ENCODE measurements at places on chromosomes 3 and 15. TPM values are rescaled to one million over a fixed set of nuclear protein-coding genes. Genes with fewer than 3 reads are reported as not detected.

DNA sequence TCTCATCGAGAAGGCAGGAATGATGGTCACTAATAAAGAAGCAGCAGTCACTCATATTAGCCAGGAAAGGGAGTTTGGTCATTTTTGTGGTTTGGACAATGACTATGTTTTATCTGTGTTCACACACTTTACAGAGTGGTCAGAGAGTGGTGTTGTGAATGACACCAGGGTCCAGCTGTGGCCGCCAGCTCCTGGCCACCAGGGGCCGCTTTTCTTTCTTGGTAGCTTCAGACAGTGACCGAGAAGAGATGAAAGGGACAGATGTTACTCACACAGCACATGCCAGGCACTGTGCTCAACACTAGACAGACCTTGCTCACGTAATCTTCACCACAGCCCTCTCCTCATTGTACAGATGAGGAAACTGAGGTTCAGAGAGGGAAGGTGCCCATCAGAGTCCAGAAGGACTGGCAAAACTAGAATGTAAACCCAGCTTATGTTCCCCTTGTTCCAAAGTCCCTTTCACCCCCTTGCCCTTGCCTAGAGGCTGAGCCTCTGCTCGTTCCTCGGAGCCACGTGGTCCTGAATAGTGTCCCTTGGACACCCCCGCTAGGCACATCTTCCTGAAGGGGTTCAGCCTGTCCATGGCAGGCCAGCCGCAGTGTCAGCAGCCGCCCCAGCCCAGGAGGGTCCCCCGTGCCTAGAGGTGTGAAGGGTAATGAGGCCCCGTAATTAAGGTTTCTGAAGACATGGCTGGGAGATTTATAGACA, 55.6 kb downstream of the CYP11A1 start:
- peaks cover 23% of the 10 kb centered on the region for H3K4me1 ChIP-seq
- no peak overlapping the region for H3K27ac ChIP-seq
- DNase-seq = no peak
- H3K27me3 ChIP-seq = no peaks in the 10 kb centered on the region
- no peaks in the 10 kb centered on the region for H3K36me3 ChIP-seq

GRCh38 chr3:115697263-115698053, 74.1 kb downstream of the GAP43 start:
- no peak for DNase-seq
- H3K4me3 ChIP-seq = no peak overlapping the region
- no peaks in the 10 kb centered on the region for H3K36me3 ChIP-seq
- H3K27me3 ChIP-seq = no peaks in the 10 kb centered on the region

Gene HGD
- 2.2 TPM for total RNA-seq

Gene TNFAIP8L3
- 4.4 TPM for total RNA-seq

Gene ANKUB1
- total RNA-seq = 6.7 TPM

GRCh38 chr15:29789871-29790270, 32.4 kb downstream of the TJP1 start:
- no peaks in the 10 kb centered on the region for H3K27me3 ChIP-seq
- no peak overlapping the region for H3K27ac ChIP-seq
- DNase-seq = no peak
- H3K4me3 ChIP-seq = no peak overlapping the region

Gene LNP1
- total RNA-seq = 5.8 TPM

GRCh38 chr15:59360305-59360704, 12.4 kb downstream of the MYO1E start:
- H3K36me3 ChIP-seq = no peaks in the 10 kb centered on the region
- H3K27ac ChIP-seq = no peak overlapping the region
- H3K4me1 ChIP-seq = peaks cover 4% of the 10 kb centered on the region
- no peaks in the 10 kb centered on the region for H3K27me3 ChIP-seq
- DNase-seq = no peak
- H3K4me3 ChIP-seq = no peak overlapping the region

Gene LARP6
- total RNA-seq = 4.2 TPM

DNA sequence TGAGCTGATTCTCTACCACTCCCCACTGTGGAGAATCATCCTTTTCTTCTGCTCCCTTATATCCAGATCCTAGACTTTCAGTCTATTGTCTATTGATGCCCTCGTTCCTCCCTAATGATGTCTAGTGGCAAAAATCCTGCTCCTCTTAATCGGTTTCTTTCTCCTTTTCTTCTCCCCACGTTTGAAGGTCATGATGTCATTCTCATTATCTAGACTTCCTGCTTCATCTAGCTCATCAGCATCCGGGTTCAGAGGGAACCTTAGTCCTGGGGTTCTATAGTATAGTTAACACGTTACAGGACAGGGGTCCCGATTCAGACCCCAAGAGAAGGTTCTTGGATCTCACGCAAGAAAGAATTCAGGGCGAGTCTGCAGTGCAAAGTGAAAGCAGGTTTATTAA, 14.9 kb upstream of the ALDH1A2 start:
- H3K4me1 ChIP-seq = no peaks in the 10 kb centered on the region
- H3K27me3 ChIP-seq = no peaks in the 10 kb centered on the region
- DNase-seq = no peak
- no peak overlapping the region for H3K4me3 ChIP-seq
- no peak overlapping the region for H3K27ac ChIP-seq
- H3K36me3 ChIP-seq = no peaks in the 10 kb centered on the region

Gene BFSP2
- not detected for total RNA-seq

Gene ARHGAP31
- total RNA-seq = 45.8 TPM

Gene TMEM207
- not detected for total RNA-seq

DNA sequence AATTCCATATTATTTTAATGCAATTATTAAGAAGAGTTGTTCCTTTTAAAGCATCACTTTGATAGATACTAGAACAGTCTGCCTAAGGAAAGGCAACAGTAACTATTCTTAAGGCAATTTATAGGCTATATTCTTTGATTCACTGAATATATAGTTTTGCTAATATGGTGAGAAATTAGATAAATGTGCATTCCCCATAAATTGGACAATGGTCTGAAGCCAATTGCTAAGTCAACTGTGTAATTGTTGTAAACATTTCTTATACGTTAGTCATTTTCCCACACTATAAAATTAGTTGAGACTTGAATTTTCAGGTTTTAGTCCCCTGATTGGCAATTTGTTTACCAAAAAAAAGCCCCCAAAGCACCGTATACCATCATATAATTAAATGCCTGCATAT, 263.0 kb upstream of the NECTIN3 start:
- H3K27ac ChIP-seq = no peak overlapping the region
- no peaks in the 10 kb centered on the region for H3K4me1 ChIP-seq
- no peak for DNase-seq
- no peaks in the 10 kb centered on the region for H3K27me3 ChIP-seq

Gene CASR
- total RNA-seq = not detected

- H3K4me3 ChIP-seq = no peak overlapping the region
- no peaks in the 10 kb centered on the region for H3K4me1 ChIP-seq
- peaks cover 26% of the 10 kb centered on the region for H3K27me3 ChIP-seq
Observed at GRCh38 chr3:36381311-36381956, 1.1 kb downstream of the STAC start.

Gene ZPLD1
- total RNA-seq = not detected

GRCh38 chr3:4751502-4752101, 227.6 kb upstream of the BHLHE40 start:
- H3K36me3 ChIP-seq = peaks cover under 1% of the 10 kb centered on the region
- H3K27me3 ChIP-seq = no peaks in the 10 kb centered on the region
- H3K4me3 ChIP-seq = no peak overlapping the region
- peaks cover 33% of the 10 kb centered on the region for H3K4me1 ChIP-seq

- peak; percentile 63 for DNase-seq
- peaks cover 4% of the 10 kb centered on the region for H3K27me3 ChIP-seq
- peak within 1 kb of the TSS; percentile 87 for H3K27ac ChIP-seq
- no peaks in the 10 kb centered on the region for H3K36me3 ChIP-seq
Observed at GRCh38 chr3:142963516-142964448, at the start of gene PAQR9. TSS of gene PAQR9 (minus strand) at chr3:142963674. CDS start at chr3:142963336, 338 bp downstream.

GRCh38 chr15:52683580-52683979, 4.4 kb upstream of the ATOSA start:
- no peak overlapping the region for H3K4me3 ChIP-seq
- H3K27ac ChIP-seq = no peak overlapping the region
- peaks cover 2% of the 10 kb centered on the region for H3K4me1 ChIP-seq
- DNase-seq = no peak
- peaks cover 4% of the 10 kb centered on the region for H3K27me3 ChIP-seq

DNA sequence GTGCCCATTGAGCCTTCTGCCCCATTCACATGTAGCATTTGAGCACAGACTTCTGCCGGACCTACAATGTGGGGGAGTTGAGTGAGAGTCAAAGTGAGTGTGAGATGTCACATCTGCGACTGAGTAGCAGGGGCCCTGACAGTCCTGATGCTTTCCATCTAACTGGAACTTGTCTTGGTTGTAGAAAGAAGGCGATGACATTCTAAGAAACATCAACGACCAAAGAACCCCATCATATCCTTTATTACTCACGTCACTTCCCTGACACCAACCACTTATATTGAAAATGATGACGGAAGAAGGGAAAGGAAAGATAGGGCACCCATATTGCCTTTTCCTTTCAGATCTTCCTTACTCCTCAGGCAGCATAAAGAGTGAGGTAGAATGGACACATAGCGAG, 30.5 kb downstream of the SMAD3 start:
- peaks cover 24% of the 10 kb centered on the region for H3K4me1 ChIP-seq
- H3K27ac ChIP-seq = no peak overlapping the region
- no peak for DNase-seq
- H3K27me3 ChIP-seq = no peaks in the 10 kb centered on the region
- no peak overlapping the region for H3K4me3 ChIP-seq

GRCh38 chr15:97652041-97652440, 308.5 kb upstream of the ARRDC4 start:
- H3K4me3 ChIP-seq = no peak overlapping the region
- H3K27ac ChIP-seq = no peak overlapping the region
- no peaks in the 10 kb centered on the region for H3K36me3 ChIP-seq
- H3K4me1 ChIP-seq = peaks cover 9% of the 10 kb centered on the region
- no peak for DNase-seq

DNA sequence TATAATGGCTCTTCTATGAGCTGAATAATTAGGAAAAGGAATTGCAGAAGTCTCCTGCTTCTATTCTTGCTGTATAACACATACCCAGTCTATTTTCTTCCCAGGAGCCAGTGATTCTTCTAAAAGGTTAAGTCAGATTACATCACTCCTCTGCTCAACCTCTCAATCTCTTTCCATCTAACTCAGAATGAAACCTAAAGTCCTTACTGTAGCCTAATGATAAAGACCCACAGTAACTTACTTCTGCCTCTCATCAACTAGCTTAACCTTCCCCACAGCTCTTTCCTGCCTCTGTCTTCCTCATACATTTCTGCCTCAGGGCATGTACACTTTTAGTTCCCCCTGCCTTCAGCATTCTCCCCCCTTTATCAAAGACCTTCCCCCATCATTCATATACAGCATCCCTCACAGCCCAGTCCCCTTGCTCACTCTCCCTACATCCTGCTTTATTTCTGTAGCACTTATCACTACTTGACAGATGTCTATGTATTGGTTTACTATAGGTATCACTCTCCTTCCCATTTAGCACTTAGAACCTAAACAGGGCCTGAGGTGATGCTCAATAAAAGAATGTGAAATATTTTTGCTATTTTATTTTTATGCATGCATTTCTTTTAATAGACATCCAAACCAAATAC, 28.5 kb upstream of the CMTM6 start:
- DNase-seq = no peak
- no peaks in the 10 kb centered on the region for H3K27me3 ChIP-seq
- no peak overlapping the region for H3K4me3 ChIP-seq
- peaks cover 28% of the 10 kb centered on the region for H3K36me3 ChIP-seq

DNA sequence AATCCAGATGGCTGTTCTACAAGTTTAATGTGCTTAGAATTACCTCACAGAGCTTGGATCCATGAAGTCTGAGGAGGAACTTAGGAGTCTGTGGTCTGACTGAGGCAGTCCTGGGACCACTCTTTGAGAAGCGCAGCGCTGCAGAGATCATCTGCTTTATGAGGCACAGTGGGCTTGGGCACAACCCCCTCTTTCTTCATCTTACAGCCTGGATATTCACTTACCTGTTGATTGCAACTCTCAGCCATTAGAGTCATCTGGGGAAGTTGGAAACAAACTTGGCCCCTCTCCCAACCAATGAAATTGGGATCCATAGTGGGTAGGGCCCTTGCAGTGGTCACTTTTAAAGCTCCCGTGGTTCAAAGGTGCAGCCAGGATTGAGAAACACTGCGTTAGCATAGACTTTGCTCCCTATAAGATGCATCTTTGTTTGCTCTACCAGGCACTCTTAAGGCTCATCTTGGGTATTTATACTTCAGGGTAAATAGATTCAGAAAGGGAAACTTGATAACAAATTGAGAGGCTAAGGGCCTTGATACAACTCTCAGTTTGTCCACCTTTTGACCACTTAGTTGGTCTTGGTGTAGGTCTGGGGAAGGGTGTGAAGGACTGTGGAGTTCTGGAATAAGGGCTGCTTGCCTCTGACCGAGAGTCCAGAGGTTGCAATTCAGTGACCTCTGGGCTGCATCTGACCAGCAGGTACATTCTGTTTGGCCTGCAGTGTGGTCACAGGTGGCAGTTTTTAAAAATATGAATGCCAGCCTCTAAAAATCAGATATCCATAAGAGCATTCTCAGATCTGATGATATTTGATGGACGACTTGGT, 22.8 kb downstream of the FEM1B start:
- H3K36me3 ChIP-seq = peaks cover 3% of the 10 kb centered on the region
- no peak for DNase-seq
- H3K27me3 ChIP-seq = no peaks in the 10 kb centered on the region

GRCh38 chr3:29370476-29371420, 89.9 kb downstream of the RBMS3 start:
- no peaks in the 10 kb centered on the region for H3K27me3 ChIP-seq
- no peaks in the 10 kb centered on the region for H3K36me3 ChIP-seq
- H3K4me1 ChIP-seq = no peaks in the 10 kb centered on the region
- H3K4me3 ChIP-seq = no peak overlapping the region
- H3K27ac ChIP-seq = no peak overlapping the region

Gene WWTR1
- 186 TPM for total RNA-seq

GRCh38 chr15:66306381-66306780, 13.0 kb downstream of the DIS3L start:
- peaks cover 45% of the 10 kb centered on the region for H3K36me3 ChIP-seq
- H3K27me3 ChIP-seq = no peaks in the 10 kb centered on the region
- no peak overlapping the region for H3K4me3 ChIP-seq
- no peak overlapping the region for H3K27ac ChIP-seq
- H3K4me1 ChIP-seq = no peaks in the 10 kb centered on the region
- DNase-seq = no peak

- H3K4me3 ChIP-seq = no peak overlapping the region
- no peak overlapping the region for H3K27ac ChIP-seq
- no peaks in the 10 kb centered on the region for H3K4me1 ChIP-seq
- DNase-seq = no peak
Observed at GRCh38 chr3:114855839-114856238, 291.2 kb downstream of the ZBTB20 start.

Gene NR2E3
- 0.80 TPM for total RNA-seq

GRCh38 chr15:98421419-98422129, 226.8 kb upstream of the IGF1R start:
- no peak overlapping the region for H3K4me3 ChIP-seq
- peaks cover 33% of the 10 kb centered on the region for H3K27me3 ChIP-seq
- peaks cover under 1% of the 10 kb centered on the region for H3K4me1 ChIP-seq
- DNase-seq = peak; percentile 72
- H3K36me3 ChIP-seq = no peaks in the 10 kb centered on the region

Gene FGF7
- 19.3 TPM for total RNA-seq

- H3K27ac ChIP-seq = peak overlapping the region; percentile 97
- peak overlapping the region; percentile 75 for H3K4me3 ChIP-seq
- no peaks in the 10 kb centered on the region for H3K27me3 ChIP-seq
- H3K4me1 ChIP-seq = peaks cover 32% of the 10 kb centered on the region
Observed at GRCh38 chr3:42654331-42655201, 1.1 kb downstream of the ZBTB47 start.
